Progenitor cell of endocrine pancreas (in vitro differentiated cells): ENCODE measurements at places on chromosomes 3 and 15. TPM values are rescaled to one million over a fixed set of nuclear protein-coding genes. Genes with fewer than 3 reads are reported as not detected.

TRNT1 gene
- total RNA-seq = 26.5 and 31.4 TPM in 2 replicates

PPIB gene
- total RNA-seq = 491 and 499 TPM in 2 replicates

CMTM6 gene
- total RNA-seq = 50.6 and 52.7 TPM in 2 replicates

OR5H1 gene
- total RNA-seq = not detected in 2 replicates

EFHB gene
- 1.2 and 1.4 TPM in 2 replicates for total RNA-seq

PP2D1 gene
- not detected in 2 replicates for total RNA-seq

MOBP gene
- total RNA-seq = not detected in 2 replicates

DNA sequence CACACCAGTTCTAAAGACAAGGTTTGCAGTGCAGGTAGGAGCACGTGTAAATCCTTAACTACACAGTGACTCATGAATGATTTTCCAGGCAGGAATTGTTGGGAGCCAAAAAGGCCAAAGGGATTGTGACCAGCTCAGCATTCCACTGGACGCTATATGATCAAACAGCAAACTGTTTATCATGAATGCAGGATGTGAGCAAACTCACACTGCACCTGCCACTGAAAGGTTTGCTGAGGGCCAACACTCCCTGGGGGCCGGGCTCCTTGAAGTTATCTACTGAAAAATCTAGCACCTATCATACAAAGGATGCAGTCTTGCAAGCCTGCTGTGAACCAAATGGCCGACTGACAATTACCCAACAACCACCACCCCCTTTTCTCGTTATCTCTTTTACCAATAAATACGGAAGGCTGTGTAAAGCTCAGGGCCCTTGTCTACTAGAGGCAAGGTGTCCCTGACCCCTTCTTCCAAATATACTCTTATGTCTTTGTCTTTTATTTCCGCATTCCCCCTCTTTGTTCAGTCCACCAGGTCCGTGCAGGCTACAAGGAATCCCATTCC lies 11.5 kb upstream of the DNASE1L3 start:
- peaks cover 9% of the 10 kb centered on the region for H3K4me1 ChIP-seq
- H3K27ac ChIP-seq = peak overlapping the region; percentile 5
- no peak for DNase-seq

GRCh38 chr15:45469027-45469426 lies 53.5 kb downstream of the SLC30A4 start:
- peaks cover 28% of the 10 kb centered on the region for H3K4me1 ChIP-seq
- peaks cover 9% of the 10 kb centered on the region for H3K27me3 ChIP-seq
- H3K4me3 ChIP-seq = no peak overlapping the region
- no peaks in the 10 kb centered on the region for H3K36me3 ChIP-seq
- DNase-seq = no peak

DNA sequence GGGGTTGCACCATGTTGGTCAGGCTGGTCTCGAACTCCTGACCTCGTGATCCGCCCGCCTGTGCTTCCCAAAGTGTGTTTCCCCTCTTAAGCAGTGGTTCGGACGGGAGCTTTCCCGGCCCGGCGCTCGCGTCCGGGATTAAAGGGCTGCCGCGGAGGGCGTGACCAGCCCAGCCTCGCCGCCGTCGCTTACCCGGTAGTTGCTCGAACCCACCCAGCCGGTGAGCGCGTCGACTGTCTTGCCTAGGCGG lies 513 bp downstream of the CLASP2 start:
- peaks cover 7% of the 10 kb centered on the region for H3K27me3 ChIP-seq
- peak; percentile 43 for DNase-seq
- H3K4me3 ChIP-seq = no peak overlapping the region
- peaks cover 8% of the 10 kb centered on the region for H3K4me1 ChIP-seq
- H3K36me3 ChIP-seq = no peaks in the 10 kb centered on the region

DNA sequence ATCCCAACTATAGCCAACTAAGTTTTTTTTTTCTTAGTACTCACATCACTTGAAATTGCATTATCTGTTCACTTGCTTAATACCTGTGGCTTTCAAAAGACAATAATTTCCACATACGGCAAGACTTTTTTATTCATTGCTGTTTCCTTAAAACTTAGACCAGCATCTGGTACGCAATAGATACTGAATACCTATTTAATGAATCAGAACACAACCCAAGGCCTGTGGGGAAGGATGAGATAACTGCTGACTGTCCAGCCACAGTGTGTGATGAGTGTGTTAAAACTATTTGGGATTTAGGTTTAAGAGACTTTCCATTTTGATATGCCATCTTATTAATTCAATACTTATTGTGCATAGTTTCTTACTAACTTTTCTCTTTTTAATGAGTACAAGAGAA lies 988.7 kb downstream of the NTRK3 start:
- H3K4me1 ChIP-seq = no peaks in the 10 kb centered on the region
- H3K27ac ChIP-seq = no peak overlapping the region
- H3K27me3 ChIP-seq = peaks cover 3% of the 10 kb centered on the region
- no peak for DNase-seq
- no peaks in the 10 kb centered on the region for H3K36me3 ChIP-seq

DNA sequence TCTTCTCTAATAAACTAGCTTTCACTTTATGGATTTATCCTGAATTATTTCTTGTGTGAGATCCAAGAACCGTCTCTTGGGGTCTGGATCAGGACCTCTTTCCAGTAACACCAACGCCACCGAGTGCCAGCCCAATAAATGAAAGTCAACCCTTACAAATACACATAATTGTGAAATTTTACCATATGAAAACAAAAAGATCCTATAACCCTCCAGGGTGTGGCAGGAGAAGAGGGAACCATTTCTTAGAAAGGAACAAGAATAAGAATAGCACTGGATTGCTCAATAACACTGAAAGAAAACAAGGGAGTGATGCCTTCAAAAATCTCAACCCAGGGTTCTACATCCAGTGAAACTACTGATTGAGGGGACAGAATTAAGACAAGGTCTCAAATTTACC lies 51.6 kb upstream of the ACKR4 start:
- H3K36me3 ChIP-seq = no peaks in the 10 kb centered on the region
- no peak overlapping the region for H3K4me3 ChIP-seq
- no peak overlapping the region for H3K27ac ChIP-seq
- DNase-seq = no peak

GRCh38 chr3:86673991-86674390 lies 317.0 kb downstream of the VGLL3 start:
- no peak overlapping the region for H3K27ac ChIP-seq
- no peaks in the 10 kb centered on the region for H3K27me3 ChIP-seq
- H3K36me3 ChIP-seq = no peaks in the 10 kb centered on the region
- peaks cover 4% of the 10 kb centered on the region for H3K4me1 ChIP-seq

DNA sequence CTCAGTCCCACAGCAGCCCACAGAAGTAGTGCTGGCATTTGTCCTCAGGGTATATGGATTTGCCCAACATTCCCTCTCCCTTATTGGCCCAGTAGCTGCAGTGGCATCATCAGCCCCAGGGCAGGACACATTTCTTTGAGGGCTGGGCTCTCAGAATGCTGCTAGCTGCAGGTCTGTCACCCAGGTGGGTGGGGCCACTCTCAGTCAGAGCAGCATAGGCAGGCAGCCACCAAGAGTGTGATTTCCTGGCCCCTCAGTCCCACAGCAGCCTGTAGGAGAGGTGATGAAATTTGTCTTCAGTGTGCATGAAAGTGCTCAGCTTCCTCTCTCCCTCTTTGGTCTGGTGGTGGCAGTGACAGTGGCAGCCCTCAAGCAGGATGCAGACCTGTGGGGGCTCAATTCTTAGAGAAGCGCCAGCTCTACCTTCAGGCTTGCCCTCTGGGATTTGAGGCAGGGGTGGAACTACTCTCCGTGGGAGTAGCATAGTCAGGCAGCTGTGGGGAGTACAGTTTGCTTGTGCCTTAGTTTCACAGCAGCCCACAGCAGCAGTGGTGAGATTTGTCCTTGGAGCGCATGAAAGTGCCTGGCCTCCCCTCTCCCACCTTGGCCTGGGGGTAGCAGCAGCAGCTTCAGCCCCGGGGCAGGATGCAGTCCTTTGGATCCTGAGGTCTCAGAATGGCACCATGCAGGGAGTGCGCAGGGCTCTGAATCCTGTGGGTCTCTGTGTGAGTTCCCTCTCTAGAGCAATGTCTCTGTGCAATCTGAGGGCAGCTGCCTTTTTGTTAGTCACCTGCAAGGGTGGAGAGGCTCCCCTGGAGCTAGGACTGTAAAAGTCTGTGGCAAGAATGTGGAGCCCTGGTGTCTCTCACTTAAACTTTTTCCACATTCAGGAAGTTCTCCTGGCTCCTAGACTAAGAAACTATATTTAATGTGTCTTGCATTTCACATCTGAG lies 1229.1 kb downstream of the ROBO2 start:
- no peaks in the 10 kb centered on the region for H3K4me1 ChIP-seq
- H3K27me3 ChIP-seq = no peaks in the 10 kb centered on the region
- H3K36me3 ChIP-seq = peaks cover 2% of the 10 kb centered on the region
- H3K4me3 ChIP-seq = no peak overlapping the region
- H3K27ac ChIP-seq = no peak overlapping the region

GRCh38 chr3:172629470-172629869 lies 81.4 kb downstream of the NCEH1 start:
- H3K4me3 ChIP-seq = no peak overlapping the region
- H3K27ac ChIP-seq = no peak overlapping the region
- H3K27me3 ChIP-seq = no peaks in the 10 kb centered on the region
- DNase-seq = no peak

GRCh38 chr15:69525543-69525942 lies 72.9 kb downstream of the RPLP1 start:
- no peaks in the 10 kb centered on the region for H3K36me3 ChIP-seq
- no peak overlapping the region for H3K4me3 ChIP-seq
- DNase-seq = no peak
- no peak overlapping the region for H3K27ac ChIP-seq
- H3K4me1 ChIP-seq = peaks cover 27% of the 10 kb centered on the region

GRCh38 chr3:191227541-191227940 lies 28.5 kb downstream of the OSTN start:
- H3K27ac ChIP-seq = no peak overlapping the region
- peaks cover under 1% of the 10 kb centered on the region for H3K4me1 ChIP-seq
- H3K4me3 ChIP-seq = no peak overlapping the region
- DNase-seq = no peak

- H3K27ac ChIP-seq = no peak overlapping the region
- peaks cover 3% of the 10 kb centered on the region for H3K27me3 ChIP-seq
- peak; percentile 69 for DNase-seq
- H3K36me3 ChIP-seq = no peaks in the 10 kb centered on the region
These were observed 173.9 kb downstream of the SLC9A9 start for GRCh38 chr3:143674100-143674968.

- no peak overlapping the region for H3K4me3 ChIP-seq
- no peak overlapping the region for H3K27ac ChIP-seq
- no peaks in the 10 kb centered on the region for H3K36me3 ChIP-seq
- H3K4me1 ChIP-seq = no peaks in the 10 kb centered on the region
- no peak for DNase-seq
- H3K27me3 ChIP-seq = no peaks in the 10 kb centered on the region
These were observed 478.7 kb downstream of the PDCD6IP start for GRCh38 chr3:34277110-34277509.

DNA sequence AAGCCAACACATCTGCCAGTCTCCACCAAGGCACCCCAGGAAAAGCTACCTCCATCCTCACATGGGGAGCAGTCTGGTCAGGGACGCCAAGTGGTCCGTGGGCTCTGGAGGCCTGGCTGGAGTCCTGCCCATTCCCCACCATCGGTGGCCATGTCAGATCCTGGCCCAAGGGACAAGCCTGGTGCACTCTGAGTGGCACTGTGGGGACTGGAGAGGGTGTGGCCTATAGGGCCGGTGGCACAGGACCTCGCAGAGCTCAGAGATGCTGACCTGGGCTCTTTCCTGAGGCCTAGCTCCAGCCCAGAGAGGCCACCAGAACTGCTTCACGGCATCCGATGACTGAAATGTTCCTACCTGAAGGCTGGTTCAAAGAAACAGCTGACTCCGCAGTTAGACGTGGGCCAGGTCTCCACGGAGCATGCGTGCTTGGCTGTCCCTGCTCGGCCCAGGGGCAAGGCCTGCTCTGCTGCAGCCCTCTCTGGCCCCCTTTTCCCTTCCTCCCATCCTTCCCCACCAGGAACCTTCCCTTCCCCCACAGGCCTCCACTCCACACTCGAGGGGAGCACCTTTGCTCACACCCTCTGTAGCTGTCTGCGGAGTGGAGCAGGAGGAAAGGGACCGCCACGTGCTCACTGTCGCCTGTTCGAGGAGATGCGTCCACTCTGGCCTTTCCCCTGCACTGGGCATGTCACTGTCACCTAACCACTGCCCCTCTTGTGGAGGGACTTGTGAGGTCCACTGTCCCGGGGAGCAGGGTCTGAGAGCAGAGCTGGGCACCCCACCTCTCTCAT lies 119.3 kb downstream of the CHSY1 start:
- DNase-seq = no peak
- peaks cover 3% of the 10 kb centered on the region for H3K27me3 ChIP-seq
- peaks cover 1% of the 10 kb centered on the region for H3K36me3 ChIP-seq
- H3K4me3 ChIP-seq = no peak overlapping the region
- H3K27ac ChIP-seq = no peak overlapping the region

- peak overlapping the region; percentile 43 for H3K27ac ChIP-seq
- DNase-seq = no peak
- no peak overlapping the region for H3K4me3 ChIP-seq
- H3K4me1 ChIP-seq = peaks cover 10% of the 10 kb centered on the region
- H3K36me3 ChIP-seq = peaks cover 2% of the 10 kb centered on the region
- H3K27me3 ChIP-seq = peaks cover 20% of the 10 kb centered on the region
These were observed 88.8 kb downstream of the HES1 start for GRCh38 chr3:194224471-194225417.

- peaks cover 2% of the 10 kb centered on the region for H3K36me3 ChIP-seq
- DNase-seq = no peak
- no peak overlapping the region for H3K27ac ChIP-seq
- peaks cover 8% of the 10 kb centered on the region for H3K27me3 ChIP-seq
- H3K4me1 ChIP-seq = no peaks in the 10 kb centered on the region
- H3K4me3 ChIP-seq = no peak overlapping the region
These were observed 104.6 kb downstream of the ADAMTS17 start for GRCh38 chr15:100236981-100237720.

GRCh38 chr3:38245930-38246329 lies 19.7 kb upstream of the SLC22A13 start:
- peaks cover 15% of the 10 kb centered on the region for H3K36me3 ChIP-seq
- H3K4me1 ChIP-seq = no peaks in the 10 kb centered on the region
- H3K4me3 ChIP-seq = no peak overlapping the region

DNA sequence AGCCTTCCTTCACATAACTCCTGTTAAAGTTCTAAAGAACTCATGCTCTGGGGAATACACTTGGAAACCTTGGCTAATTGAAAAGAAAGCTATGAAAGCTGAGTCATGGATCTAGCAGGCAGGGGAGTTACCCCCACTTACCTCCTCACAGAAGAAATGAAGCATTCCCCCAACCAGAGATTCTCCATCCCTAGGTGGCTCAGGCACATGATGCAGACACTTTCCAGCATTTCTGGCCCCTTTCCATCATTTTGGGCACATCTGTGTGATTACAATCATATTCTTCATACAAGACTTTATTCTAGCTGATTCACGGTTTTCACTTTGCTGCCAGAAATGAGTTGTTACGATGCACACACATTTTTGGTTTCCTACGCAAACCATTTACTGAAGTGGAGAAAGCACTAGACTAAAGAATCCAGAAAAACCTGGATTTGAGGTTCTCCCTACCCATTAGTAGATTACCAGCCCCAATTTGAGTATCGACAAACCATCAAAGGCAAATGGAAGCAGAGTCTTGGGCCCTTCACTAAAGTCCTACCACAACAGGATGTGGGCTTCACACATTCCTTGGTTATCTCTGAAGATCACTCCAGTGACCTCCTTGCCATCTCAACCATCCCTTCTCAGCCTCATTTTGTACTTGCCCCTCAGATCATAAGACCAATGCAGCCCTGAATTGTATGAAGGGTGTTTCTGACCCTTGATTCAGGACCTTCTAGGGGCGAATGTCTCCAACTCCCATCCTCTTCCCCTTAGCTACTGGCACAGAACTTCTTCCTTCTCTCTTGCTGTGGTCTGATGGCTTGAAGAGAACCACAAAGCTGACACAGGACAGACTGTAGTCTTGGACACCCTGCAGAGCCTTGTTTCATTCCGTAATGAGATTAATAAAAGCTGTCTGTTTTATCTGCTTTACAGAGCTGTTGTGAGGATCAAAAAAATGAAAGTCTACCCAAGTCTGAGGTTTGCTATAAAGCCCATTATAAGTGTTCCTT lies 42.5 kb upstream of the SNRK start:
- no peaks in the 10 kb centered on the region for H3K27me3 ChIP-seq
- no peaks in the 10 kb centered on the region for H3K36me3 ChIP-seq
- DNase-seq = no peak
- H3K4me3 ChIP-seq = no peak overlapping the region
